ENCODE measurements at places on chromosomes 1 and 21.

- DNase-seq = no peak
These were observed 5.0 kb downstream of the ATP1A4 start for GRCh38 chr1:160156361-160156760.

DNA sequence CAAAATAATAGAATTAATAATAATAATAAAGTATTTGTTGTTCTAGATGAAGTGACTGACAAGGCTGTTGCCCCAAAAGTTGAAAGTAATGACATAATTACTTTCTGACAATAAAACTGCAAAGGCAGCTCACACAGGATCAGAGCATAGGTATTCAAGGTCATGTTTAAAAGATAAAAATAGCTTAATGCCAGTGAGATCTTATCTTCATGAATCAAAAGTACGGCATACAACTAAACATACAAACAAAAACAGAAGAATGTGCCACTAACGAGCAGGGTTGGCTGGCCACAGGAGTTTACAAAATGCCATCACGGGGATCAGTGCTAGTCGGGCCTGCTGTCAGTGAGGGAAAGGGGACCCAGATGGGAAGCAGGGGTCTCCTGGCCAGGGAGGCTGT, 22.4 kb upstream of the TMPRSS2 start:
- DNase-seq = no peak

- no peak for DNase-seq
These were observed 124.2 kb downstream of the ATP6V1G3 start for GRCh38 chr1:198416296-198416695.

- DNase-seq = no peak
These were observed 8.9 kb upstream of the GOLT1A start for GRCh38 chr1:204222764-204223055.

- DNase-seq = no peak
These were observed 27.9 kb downstream of the FTCD start for GRCh38 chr21:46127239-46128105.

- DNase-seq = no peak
These were observed 101.7 kb downstream of the NPHP4 start for GRCh38 chr1:5890346-5891106.

- no peak for DNase-seq
These were observed 30.0 kb upstream of the FGGY start for GRCh38 chr1:59266927-59267293.

DNA sequence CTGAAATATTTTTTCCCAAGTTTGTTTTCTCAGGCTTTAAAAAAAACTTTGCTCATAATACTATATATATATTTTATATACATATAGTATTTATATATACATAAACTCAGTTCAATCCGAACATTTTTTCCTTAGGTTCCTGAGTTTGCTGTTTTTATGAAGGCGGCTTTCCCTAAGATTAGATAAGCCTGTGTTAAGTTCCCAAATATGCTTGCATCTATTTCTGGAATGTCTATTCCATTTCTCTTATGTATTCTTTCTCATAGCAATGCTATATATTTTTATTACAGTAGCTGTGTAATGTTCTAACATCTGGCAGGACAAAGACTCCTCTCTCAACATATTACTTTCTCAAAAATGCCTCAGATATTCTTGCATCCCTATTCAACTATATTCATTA, 45.9 kb downstream of the ADSS2 start:
- no peak for DNase-seq

- DNase-seq = peak; percentile 27
These were observed 27.4 kb downstream of the C1orf116 start for GRCh38 chr1:207004931-207005830.

GRCh38 chr1:214136324-214136919, 144.5 kb upstream of the SMYD2 start:
- no peak for DNase-seq

DNA sequence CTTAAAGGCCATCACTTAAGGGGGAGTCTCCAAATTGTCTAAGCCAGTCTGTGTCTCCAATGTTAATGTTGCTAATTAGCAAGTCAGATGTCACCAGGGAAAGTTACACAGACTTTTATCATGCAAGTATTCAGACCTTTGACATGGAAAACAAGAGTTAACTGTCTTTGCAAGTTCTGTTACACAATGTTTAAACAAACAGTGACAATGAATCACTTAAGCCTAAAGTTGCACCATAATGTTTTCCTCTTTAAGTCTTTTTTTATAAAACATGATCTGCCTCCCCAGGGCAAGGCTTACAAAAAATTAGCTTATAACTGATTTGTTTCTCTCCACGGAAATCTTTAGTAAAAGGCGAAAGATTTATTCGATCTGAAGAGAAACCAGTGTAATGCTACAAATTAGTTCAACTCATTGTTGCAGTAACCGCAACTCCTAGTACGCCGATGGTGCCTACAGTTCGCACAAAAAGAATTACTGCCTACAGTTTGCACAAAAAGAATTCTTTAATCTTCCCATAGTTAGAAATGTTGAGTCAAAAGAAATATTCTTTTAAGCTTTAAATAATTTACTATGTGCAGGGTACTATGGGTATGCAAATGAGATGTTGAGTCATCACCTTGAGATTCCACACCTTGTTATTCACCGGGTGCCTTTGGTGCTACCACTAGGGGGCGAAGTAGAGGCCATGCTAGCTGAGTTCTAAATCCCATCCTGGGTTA, 45.3 kb downstream of the HHAT start:
- peak; percentile 22 for DNase-seq

DNA sequence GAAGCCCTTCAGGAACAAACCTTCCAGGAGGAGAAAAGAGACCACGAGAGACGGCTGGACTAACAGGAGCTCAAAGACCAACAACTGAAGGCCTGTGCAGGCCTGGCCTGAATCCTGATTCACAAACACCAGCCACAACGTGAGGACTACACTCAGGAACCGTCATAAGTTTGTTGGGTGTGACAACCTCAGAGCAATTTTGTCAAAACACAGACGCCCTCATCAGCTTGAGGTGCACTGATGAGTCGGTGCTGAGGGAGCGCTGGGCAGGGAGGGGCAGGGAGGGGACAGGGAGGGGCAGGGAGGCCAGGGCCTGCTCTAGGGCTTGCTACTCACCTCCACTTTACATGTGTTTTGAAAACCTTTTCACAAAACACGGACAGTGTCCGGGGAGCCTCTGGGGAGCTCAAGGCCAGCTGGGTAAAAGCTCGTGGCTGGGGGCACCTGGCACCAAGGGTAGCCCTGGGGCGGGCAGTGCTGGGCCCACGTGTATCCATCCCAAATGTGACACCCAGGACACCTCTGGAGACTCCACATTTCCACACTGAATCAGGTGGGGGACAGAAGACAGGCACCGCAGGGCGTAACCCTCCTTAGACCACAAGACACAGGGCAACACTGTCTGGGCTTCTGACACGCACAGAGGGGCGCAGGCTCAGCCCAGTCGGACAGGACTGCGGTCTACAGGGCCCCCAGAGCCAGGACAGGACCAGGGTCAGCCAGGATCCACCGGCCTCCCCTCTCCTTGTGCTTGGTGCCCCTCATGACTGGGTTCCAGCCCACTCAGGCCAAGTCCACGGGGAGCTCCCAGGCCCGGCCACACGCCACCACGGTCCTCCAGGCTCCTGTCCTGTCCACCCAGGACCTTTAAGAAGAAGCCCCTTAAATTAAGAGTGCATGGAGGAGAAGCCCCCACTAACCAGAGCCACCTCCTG, 16.5 kb downstream of the LSS start:
- DNase-seq = no peak

DNA sequence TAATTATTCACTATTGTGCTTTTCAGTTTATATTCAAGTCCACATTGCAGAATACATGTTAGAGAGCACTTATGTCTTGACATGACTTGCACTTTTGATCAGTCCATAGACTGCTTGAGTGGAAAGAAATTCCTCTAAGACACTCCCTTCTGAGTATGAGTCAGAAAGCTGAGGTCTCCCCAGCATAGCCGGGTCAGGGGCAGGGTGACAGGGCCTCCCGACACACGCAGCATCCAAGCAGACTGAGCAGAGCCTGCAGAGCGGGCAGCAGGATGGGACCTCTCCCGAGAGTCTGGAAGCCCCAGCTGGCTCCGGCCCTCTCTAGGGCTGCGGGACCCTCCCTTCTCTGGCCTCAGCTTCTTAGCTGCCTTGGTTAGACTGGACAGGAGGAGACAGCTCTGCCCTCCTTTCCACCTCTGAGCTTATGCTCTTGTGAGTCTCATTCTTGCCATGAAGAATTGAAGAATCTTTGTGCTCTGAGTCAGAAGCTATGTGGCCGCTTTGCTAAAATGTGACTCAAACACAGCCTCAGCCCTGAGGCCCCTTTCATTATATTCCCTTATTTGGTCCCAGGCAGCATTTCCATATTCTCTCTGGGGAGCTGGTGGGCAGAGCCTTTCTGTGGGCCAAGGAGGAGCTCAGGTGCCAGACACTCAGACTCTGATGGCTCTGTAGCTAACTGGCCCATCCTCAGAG, 11.2 kb upstream of the CAPN2 start:
- DNase-seq = no peak

- DNase-seq = peak; percentile 7
These were observed 396.6 kb downstream of the BRINP2 start for GRCh38 chr1:177567393-177567792.

DNA sequence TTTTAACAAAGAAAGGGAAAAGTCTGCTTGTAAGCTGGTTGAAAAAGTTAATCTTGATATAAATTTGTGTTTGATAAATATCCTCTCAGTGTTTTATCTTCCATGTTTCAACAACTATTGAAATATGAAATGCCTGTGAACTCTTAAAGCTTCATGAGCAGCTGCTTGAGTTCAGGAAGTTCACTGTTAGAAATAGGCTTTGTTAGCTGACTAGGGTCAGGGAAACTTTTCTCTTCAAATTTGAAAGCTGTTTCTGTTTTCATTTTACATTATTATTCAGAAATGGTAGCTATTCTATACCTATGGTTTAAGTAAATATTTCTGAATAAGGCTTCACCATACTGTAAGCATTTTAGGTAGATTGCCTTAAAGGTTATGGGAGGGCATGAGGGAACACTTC, 191.7 kb downstream of the HS2ST1 start:
- no peak for DNase-seq

DNA sequence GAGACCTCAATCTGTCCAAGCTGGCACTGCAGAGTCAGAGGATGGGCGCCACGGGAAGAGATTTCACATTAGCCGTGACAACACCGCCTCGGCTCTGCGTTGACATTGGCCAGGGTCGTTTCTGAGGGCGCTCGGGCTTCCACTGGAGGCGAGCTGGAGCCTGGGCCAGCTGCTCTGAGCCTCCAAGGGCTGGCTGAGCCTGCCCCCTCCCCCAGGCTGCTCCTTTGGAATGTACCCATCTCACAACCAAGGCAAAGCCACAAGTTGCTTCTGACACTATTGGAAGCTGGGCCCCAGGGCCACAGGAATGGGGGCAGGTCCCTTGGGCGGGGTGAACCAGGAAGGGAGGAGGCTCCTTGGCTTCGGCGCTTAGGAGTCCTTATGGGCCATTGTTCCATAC, 12.7 kb downstream of the GPR3 start:
- DNase-seq = no peak

GRCh38 chr1:209432443-209432825, 151.1 kb upstream of the CAMK1G start:
- no peak for DNase-seq

DNA sequence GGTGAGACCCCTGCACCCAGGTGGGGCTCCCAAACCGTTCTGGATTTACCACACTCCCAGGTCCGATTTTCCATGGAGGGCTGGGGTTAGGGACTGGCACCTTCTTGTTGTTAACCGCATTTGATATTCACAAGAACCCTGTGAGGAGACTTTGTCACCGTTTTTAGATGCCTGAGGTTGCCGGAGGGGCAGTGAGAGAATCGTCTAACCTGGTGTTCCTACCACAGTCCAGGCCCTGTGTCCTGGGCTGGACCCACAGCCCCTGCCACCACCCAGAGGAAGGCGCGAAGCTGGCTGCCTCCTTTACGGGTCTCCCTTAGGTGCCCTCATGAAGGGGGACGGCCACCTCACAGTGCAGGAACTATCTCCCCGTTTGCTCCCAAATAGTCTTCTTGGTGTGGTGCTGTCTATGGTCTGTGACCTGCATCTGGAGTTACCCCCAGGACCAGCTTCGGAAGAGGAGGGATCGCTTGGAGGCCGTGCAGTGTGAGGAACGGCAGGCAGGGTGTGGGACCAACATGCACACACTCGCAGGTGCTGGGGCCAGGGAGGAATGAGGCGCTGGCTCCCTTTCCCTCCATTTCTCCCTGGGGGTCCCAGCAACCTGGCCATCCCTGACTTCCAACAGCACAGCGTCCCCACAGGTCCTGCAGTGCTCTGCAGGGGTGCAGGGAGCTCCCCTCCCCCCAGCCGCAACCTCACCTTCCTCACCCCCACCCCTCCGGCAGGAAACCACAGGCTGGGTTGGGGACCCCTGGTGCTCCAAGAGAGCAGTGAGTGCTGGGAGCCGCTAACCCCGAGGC, 7.0 kb downstream of the SIM2 start:
- no peak for DNase-seq

DNA sequence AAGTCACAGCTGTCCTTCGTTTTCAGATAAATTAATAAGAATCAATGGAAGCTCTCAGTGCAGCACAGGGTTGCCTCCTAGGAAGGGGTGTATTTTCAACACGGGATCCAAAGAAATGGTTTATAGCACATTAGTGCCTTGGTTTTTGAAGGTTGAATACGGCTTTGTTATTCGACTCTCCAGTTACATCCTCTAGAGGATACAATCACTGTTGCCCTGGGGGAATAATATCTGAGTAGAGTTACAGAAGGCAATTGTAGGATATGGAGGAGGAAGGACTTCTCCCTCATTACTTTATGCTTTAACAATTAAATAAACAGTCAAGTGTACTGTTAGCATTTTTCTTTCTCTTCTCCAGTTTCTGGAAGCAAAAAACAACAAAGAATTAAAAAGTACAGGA, 14.3 kb upstream of the ZNF326 start:
- no peak for DNase-seq

- DNase-seq = peak; percentile 52
These were observed at the start of gene FAM43B for GRCh38 chr1:20551945-20552727. Gene FAM43B, plus strand, starts transcription at chr1:20552573. Its CDS starts 401 bp downstream, at chr1:20552974.

GRCh38 chr1:11929849-11930248, 3.6 kb upstream of the KIAA2013 start:
- no peak for DNase-seq

- no peak for DNase-seq
These were observed 161.7 kb downstream of the PTPRU start for GRCh38 chr1:29397981-29398380.

GRCh38 chr21:31732597-31733550, 956 bp upstream of the SCAF4 start:
- DNase-seq = peak; percentile 62

GRCh38 chr1:68383092-68383491, 66.7 kb downstream of the RPE65 start:
- DNase-seq = no peak

DNA sequence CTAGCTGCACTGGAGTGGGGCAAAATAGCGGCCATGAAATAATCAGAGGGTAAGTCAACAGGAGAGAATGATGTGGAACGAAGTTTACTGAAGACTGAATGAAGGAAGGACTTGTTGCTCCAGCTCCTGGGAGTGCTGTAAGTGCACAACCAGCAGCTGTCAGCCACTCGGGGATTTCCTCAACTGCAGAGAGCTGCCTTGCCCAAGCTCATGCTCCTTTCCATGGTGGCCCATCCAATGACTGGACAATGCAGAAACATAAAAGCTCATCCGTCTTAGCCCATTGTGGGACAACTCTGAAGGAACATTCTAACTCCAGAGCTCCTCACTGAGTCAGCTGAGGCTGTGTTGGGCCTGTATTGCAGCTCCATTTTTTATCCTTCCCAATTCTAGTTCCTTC, 21.1 kb upstream of the RBM15 start:
- no peak for DNase-seq

All from globus pallidus (tissue), 1 donor.